ENCODE measurements at places on chromosomes 11 and 22. TPM values are rescaled to one million over a fixed set of nuclear protein-coding genes. Genes with fewer than 3 reads are reported as not detected.
A peak's percentile ranks its signal among the peaks of the same experiment; 100 is the strongest.

DNA sequence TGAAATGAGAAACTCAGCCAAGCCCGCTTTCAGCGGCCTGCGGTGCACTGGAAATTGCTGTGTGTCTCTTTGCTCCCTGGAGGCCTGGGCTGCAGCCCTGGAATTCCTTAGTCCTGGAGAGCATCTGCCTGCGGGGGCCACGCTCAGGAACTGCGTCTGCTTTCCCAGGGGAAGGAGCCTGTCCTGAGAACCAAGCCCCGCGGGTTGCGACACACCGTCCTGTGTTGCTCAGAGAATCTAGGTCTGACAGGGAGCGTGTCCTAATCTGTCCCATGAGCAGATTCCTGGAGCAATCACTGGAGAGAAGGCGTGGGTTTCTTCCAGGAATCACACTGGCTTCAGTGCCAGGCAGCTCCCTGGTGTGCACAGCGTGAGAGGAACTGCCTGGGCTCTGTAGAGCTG lies 708.1 kb downstream of the BRD1 start:
- DNase-seq = no peak

DNA sequence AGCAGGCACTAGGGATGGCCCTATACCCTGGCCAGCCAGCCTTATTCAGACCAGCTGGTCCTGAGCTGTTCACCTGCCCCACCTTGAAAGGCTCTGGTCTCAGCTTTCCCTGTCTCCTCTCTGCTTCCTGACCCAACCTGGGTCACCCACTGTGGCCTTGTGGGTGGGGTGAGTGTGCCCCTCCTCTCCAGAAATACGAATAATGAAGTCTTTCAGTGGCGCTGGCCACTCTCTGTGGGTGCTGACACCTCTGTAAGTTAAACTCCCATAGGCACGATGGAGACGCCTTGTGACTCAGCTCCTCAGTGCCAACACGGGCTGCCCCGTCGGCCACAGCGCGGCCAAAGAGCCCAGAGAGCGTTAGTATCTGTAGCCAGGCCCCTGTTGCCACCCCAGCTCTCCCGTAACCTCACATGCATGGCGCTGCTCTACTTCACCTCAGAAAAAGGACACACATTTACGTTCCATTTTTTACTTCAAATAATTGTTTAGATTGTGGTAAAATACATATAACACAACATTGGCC lies 74.6 kb upstream of the SEPTIN5 start:
- DNase-seq = no peak

Gene HSPB2
- polyA plus RNA-seq = 75.7 TPM

- no peak for DNase-seq
Measured at GRCh38 chr22:41831828-41832552, 915 bp upstream of the SREBF2 start.

Gene SMIM38
- 0.30 TPM for polyA plus RNA-seq

DNA sequence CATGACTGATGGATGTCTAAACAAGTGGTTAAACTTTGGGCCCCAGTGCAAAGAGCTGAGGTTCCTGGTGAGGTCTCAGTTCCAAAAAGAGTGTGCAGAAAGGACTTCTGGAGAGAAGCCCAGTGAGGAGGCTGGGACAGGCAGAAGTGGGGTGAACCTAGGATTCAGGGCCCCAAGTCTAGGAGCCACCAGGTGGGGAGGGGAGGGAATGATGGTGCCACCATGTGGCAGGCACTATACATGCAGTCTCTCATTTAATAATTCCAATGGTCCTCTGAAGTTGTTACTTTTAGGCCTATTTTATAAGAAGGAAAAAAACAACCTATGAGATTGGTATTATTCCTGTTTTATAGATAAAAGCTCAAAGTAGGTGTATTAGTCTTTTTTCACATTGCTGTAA lies 102.0 kb downstream of the INSC start:
- no peak for DNase-seq

Gene C1QTNF4
- polyA plus RNA-seq = 6.2 TPM

GRCh38 chr11:69510471-69511357 lies 29.3 kb downstream of the LINC01488 start:
- DNase-seq = no peak

GRCh38 chr11:20321177-20321576 lies 42.3 kb upstream of the HTATIP2 start:
- DNase-seq = no peak

Gene FAT3
- polyA plus RNA-seq = 2.0 TPM

GRCh38 chr11:57792060-57792541 lies 30.5 kb downstream of the CTNND1 start:
- no peak for DNase-seq

GRCh38 chr11:67309661-67310061 lies 6.3 kb downstream of the SSH3 start:
- DNase-seq = no peak

- DNase-seq = peak; percentile 28
Measured at GRCh38 chr11:82927264-82927880, 25.8 kb downstream of the DDIAS start.

Gene HEPN1
- polyA plus RNA-seq = not detected

All from muscle of back (tissue), 13 donors.